NCI-H526 (cell line): ENCODE measurements at places on chromosomes 1 and 21.

- no peak for DNase-seq
These were observed 38.3 kb downstream of the ECE1 start for GRCh38 chr1:21251773-21252471.

DNA sequence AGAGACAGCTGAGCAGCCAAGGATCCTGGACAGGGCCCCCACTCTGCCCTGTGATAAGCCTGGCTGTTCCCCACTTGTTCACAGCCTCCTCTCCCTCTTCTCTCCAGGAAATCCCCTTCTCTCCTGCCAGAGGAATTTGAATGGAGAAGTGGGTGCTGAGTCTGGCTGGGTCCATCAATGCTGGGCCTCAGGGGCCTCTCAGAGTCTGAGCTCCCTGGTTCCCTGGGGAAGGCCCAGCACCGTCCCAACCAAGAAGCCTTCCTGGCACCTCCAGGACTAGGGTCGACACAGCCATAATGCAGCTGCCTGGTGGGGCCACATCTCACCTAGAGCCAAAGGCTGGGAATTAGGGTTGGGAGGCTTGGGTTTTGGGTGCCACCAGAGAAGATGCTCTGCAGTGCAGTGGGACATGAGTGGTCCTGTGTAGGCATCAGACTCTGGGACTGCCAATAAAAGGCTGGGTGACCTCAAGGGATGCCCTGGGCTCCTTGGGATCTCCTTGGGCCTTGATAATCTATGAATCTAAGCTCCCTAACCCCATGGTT is 2.5 kb downstream of the MYBPH start:
- DNase-seq, result no peak

- DNase-seq, result no peak
These were observed 21.9 kb upstream of the LBR start for GRCh38 chr1:225449774-225450173.

GRCh38 chr21:46594276-46594675 is 10.6 kb downstream of the S100B start:
- DNase-seq, result no peak

- DNase-seq, result no peak
These were observed 38.2 kb downstream of the LGALS8 start for GRCh38 chr1:236561976-236562375.

GRCh38 chr1:153977250-153978240 is at the start of gene JTB:
Gene JTB, minus strand, starts transcription at chr1:153977674. Its CDS starts 422 bp downstream, at chr1:153977252.
- DNase-seq, result peak; percentile 93

DNA sequence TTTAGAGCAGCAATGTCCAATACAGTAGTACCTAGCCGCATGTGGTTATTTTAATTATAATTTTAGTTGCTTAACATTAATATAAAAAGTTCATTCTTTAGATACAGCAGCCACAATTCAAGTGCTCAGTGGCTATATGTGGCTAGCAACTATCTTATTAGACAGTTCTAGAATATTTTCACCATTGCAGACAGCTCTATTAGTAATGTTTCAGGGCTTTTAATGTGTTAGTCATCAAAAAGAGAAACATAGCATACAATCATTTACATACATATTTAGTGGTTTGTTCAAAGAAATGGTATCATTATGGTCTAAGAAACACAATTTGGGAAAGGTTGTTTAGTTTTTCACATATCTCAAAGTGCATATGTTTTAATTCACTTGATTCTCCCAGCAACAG is 66.6 kb upstream of the DYNLT5 start:
- DNase-seq, result no peak

DNA sequence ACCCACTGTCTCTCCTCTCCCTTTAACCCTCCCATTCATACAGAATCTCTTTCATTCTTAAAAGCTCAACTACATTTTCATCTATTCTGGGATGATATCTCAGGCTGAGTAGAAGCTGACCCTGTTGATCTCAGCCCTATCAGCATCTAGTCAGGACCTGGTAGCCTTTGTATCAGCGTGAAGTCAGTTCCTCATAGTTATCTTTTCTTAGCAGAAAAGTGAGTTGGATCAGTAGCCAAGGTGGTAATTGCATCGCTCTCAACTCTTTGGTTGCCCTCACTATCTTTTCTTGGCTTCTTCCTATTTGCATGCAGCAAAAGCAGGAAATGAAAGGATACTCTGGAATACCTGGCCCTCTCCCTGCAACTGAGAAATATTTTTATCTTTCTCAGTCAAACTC is 13.6 kb upstream of the GOLT1A start:
- no peak for DNase-seq

DNA sequence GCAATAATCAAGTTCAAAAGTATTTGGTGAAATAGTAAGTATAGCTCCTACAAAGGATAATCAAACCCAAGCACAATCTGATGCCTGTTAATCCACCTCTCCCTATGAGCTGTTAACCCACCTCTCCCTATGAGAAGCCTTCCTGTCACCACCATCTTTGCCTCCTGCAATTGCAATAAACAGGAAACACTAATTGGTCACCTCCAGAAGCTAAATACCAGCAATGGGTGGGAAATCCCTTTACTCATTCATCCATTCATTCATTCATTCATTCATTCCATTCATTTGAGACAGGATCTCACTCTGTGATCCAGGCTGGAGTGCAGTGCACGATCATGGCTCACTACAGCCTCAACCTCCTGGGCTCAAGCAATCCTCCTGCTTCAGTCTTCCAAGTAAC is 132.8 kb downstream of the RERE start:
- DNase-seq, result no peak

- DNase-seq, result no peak
These were observed at the start of gene CHIT1 for GRCh38 chr1:203229471-203230135. Gene CHIT1, minus strand, starts transcription at chr1:203229673. Its CDS starts 37 bp downstream, at chr1:203229636.
